ENCODE measurements at places on chromosomes 1 and 21. TPM values are rescaled to one million over a fixed set of nuclear protein-coding genes. Genes with fewer than 3 reads are reported as not detected.
A peak's percentile ranks its signal among the peaks of the same experiment; 100 is the strongest.

The CYYR1 gene
- total RNA-seq: not detected

DNA sequence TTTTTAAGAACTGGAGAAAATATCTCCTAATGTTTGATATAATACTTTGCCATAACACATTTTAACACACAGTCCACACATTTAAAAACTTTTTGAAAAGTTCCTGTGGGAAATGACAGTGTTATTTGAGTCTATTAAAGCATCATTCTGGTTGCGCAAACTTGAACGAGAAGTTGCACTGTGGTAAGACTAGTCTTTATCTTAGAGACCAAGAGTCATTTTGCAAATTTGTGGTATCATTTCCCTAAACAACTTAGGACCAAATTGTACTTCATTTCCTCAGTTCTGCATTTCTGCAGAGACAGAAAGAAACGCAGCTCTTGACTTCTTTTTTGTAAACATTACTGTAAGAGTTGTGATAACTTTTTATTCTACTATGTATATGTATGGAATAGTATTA lies at the start of gene RGS18:
Gene RGS18, plus strand, starts transcription at position 282 of the 400 bp plus-strand sequence. CDS start 176 bp downstream, outside the sequence.
- H3K4me1 ChIP-seq: no peaks in the 10 kb centered on the region
- H3K36me3 ChIP-seq: no peaks in the 10 kb centered on the region
- H3K27ac ChIP-seq: no peak within 1 kb of the TSS

DNA sequence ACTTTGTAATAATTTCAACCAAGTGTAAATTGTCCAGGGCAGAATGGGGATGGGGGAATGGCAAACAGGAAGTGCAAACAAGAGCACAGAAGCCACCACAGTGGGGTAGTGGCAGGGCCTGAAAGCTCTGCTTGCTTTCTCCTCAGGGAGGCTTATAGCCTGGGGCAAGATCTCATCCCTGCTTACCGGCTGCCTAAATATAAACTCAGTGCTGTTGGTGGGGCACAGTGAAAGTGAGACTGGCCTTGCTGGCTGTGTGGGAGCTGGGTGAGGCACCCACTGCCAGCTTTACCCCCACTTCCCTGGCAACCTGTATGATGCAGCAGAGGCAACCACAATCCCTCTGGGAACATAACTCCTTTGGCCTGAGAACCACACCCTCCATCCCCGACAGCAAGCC lies 15.2 kb downstream of the STYXL2 start:
- H3K4me3 ChIP-seq: no peak overlapping the region
- peaks cover 52% of the 10 kb centered on the region for H3K4me1 ChIP-seq
- peaks cover 8% of the 10 kb centered on the region for H3K36me3 ChIP-seq
- DNase-seq: no peak
- no peaks in the 10 kb centered on the region for H3K27me3 ChIP-seq
- no peak overlapping the region for H3K27ac ChIP-seq

DNA sequence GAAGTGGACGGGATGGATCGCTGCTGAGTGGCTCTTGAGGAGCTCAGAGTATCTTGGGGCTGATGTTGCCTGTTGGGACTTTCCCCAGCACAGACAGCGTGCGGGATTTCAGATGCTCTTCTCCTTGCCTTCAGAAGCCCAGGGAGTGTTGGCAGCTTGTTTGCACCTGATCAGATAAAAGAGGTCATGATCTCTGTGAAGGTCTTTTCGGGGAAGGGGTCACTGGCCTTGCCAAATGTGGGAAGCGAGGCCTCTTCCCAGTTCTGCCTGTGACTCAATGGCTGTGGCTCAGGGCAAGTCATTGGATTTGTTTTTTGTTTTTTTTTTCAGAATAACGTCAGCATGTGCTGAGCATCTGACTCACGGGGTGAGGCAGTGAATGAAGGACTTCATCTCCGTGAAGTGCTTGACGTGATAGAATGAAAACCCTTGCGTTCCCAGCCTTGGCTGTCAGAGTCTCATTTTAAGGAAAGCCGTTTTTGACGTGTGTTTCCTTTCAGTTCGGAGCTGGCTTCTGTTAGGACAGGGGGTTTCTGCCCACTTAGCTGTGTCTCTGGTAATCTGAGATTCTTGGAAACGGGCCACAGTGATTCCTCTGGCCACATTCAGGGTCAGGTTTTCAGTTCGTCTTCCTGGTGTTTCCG lies 46.7 kb downstream of the GALNT2 start:
- peaks cover 21% of the 10 kb centered on the region for H3K36me3 ChIP-seq
- H3K27ac ChIP-seq: no peak overlapping the region
- H3K27me3 ChIP-seq: no peaks in the 10 kb centered on the region
- DNase-seq: no peak
- peak overlapping the region; percentile 37 for H3K4me3 ChIP-seq

DNA sequence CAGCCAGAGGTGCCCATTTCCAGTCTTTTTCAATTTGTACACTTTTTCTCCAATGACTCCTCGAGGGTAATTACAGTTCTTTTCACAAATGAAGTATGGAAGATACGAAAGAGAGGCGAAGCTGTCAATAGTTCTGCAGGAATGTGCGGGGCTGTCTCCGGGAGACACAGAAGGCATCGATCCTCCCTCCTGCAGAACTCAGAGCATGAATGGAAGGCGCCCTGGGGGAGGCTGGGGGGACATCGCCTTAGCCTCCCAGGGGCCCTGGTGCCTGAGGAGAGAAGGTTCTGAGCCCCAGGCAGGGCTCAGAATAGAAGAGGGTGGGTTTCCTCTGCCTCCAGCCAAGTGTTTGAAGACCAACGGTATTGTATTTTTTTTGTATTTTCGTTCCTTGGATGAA lies 49.7 kb upstream of the GRIK3 start:
- no peaks in the 10 kb centered on the region for H3K36me3 ChIP-seq
- H3K4me3 ChIP-seq: no peak overlapping the region
- H3K27ac ChIP-seq: no peak overlapping the region
- H3K27me3 ChIP-seq: peaks cover 6% of the 10 kb centered on the region
- no peaks in the 10 kb centered on the region for H3K4me1 ChIP-seq
- DNase-seq: no peak

The ETV3L gene
- total RNA-seq: not detected

DNA sequence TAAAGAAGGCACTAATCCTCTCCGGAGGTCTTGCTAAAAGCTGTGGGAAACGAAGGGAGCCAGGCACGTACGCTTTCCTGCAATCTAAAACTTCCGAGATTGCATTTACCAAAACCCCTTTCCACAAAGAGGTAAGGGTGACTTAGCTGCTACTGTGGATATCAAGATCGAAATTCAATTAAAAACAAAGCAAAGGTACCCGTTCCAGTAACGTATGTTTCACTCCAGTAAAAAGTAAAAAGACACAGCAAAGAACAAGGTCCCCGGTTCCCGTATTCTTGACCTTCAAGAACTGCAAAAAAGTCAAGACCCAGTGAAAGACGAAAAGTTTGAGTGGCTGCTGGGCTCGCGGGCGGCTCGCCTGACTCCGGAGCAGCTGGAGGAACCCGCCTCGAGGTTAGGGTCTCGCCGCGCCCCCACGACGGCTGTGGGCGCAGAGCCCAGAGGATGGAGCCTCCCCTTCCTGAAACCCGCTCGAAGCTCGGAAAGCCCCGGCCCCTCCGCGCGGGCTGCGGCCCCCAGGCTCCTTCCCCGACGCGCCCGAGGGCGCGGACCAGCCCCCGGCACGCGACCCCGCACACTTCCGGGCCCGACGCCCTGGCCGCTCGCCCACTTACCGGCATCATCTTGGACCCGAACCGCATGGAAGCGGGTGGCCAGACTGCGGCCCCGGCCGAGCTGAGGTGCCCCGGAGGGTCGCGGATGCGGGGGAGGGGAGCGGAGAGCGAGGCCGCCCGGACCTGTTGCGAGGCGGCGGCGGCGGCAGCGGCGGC lies 524 bp downstream of the TP53BP2 start:
- peak overlapping the region; percentile 98 for H3K4me3 ChIP-seq
- H3K27ac ChIP-seq: peak overlapping the region; percentile 99
- H3K36me3 ChIP-seq: peaks cover 12% of the 10 kb centered on the region
- peaks cover 7% of the 10 kb centered on the region for H3K27me3 ChIP-seq
- peaks cover 57% of the 10 kb centered on the region for H3K4me1 ChIP-seq
- peak; percentile 66 for DNase-seq

DNA sequence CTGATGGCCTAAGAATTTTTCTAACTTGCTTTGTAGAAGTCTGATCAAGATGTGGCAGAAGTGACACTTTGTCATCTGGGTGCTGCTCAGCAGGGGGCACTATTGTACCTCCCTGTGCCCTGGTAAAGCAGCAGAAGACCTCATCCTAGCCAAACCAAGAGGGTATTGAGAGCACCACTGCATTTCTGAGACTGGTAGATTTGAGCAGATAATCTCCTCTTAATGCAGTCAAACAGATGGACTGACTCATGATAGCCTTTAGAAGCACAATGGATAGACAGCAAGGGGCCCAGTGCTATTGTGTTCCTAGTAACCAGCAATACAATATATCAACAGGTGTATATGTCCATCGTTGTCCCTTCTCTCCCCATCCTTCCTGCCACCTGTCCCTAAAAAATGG lies 5.7 kb downstream of the TPM3 start:
- H3K4me1 ChIP-seq: peaks cover 24% of the 10 kb centered on the region
- no peak overlapping the region for H3K27ac ChIP-seq
- H3K36me3 ChIP-seq: peaks cover 6% of the 10 kb centered on the region
- no peak overlapping the region for H3K4me3 ChIP-seq
- peaks cover 3% of the 10 kb centered on the region for H3K27me3 ChIP-seq

GRCh38 chr1:237041461-237041794 lies 556 bp upstream of the RYR2 start:
- DNase-seq: no peak
- peaks cover 10% of the 10 kb centered on the region for H3K4me1 ChIP-seq
- peaks cover 30% of the 10 kb centered on the region for H3K27me3 ChIP-seq
- no peaks in the 10 kb centered on the region for H3K36me3 ChIP-seq
- peak overlapping the region; percentile 73 for H3K4me3 ChIP-seq
- H3K27ac ChIP-seq: peak overlapping the region; percentile 35

DNA sequence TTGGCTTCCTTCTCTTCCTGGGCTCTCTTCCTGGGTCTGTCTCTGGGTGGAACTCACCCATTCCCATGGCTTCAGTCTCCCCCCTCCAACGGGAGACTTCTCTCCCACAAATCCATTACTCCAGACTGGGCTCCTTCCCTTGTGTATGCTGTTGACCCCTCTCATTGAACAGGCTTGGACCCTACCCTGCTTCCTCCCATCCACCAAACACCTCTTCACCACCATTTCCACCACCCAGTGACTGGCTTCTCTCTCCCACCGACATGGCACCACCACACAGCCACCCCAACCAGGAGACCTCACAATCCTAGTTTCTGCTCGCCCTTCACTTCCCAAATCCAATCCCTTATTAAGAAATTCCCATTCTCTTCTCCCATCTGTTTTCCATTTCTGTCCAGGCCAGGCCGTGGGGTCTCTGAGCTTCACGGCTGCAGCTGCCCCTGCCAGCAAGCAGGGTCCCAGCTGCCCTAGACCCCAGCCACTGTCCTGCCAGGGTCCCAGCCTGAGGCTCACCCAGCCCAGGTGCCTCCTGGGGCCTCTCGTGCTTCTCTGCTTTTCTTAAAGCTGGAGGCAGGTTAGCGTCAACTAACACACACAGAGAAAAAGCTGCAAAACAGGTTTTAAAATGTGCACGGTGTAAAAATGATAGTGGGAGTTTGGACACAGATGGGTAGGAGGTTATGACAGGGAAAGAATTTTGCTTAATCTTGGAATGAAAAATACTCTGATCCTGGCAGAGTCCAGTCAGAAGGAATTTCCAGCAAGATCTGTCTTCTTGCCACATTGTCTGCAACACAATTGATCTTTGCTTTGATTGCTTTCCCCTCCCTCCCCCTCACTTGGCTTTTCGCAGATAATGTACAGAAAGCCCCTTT lies 383.8 kb upstream of the VAMP3 start:
- H3K36me3 ChIP-seq: no peaks in the 10 kb centered on the region
- H3K27me3 ChIP-seq: no peaks in the 10 kb centered on the region
- H3K27ac ChIP-seq: no peak overlapping the region
- H3K4me3 ChIP-seq: no peak overlapping the region
- H3K4me1 ChIP-seq: no peaks in the 10 kb centered on the region

DNA sequence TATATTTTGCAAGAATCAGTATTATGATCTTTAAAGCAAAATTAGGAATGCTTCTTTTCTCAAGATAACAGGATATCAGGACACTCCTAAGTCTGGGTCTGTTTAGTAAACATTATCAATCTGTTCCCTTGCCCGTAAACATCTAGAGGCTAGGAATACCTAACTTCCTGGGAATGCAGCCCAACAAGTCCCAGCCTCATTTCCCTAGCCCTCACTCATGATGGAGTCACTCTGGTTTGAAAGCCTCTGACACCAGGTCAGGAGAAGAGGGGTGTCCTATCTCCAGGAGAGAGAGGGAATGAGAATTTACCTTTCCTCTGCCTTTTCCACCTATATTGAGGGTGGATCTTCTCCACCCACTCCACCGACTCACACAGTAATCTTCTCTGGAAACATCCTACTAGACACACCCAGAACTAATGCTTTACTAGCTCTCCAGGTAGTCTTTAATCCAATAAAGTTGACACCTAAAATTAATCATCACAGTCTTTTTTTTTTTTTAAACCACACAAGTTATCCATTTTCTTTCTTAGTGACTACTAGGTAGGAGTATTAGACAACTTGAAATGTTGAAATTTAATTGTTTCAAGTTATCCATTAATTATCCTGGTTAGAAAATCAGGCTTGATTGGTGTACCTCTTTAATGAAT lies 659.3 kb downstream of the USP25 start:
- no peak overlapping the region for H3K4me3 ChIP-seq
- no peaks in the 10 kb centered on the region for H3K27me3 ChIP-seq
- no peaks in the 10 kb centered on the region for H3K4me1 ChIP-seq
- H3K36me3 ChIP-seq: no peaks in the 10 kb centered on the region
- no peak overlapping the region for H3K27ac ChIP-seq
- DNase-seq: no peak

GRCh38 chr21:41858466-41859296 lies 20.5 kb downstream of the PRDM15 start:
- no peaks in the 10 kb centered on the region for H3K27me3 ChIP-seq
- peaks cover 6% of the 10 kb centered on the region for H3K4me1 ChIP-seq
- DNase-seq: no peak
- H3K27ac ChIP-seq: no peak overlapping the region
- H3K4me3 ChIP-seq: no peak overlapping the region

The CRYAA gene
- total RNA-seq: not detected

DNA sequence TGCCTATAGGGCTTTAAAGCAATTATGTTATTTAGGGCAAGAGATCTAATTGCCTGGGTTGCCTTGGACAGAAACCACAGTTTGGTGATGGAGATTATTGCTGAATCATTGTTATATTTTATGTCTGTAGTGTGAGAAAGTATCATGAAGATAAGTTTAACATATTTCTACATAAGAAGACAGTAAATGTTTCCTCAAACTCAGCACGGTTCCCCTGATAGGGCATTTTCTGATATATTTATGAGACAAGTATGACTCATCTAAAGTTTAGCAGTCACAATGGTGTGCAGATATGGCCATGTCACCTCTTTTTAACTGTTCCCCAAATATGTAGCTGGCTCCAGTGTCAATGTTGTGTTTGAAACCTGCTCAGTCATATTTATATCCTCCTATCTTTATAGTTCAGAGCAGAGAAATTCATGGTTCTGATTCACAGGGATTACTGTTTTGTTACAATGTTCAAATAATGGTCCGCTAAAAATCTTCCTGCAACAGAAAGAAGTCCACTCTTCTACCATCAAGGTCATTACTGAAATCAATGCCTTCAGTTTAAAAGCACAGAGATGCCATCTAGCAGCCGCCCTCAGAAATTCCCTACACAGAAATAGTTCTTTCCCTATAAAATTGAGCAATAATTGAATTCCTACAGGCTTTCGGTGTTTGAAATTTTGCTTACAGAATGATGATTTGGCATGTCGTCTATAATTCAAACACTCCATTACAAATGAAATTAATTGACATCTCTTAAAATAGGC lies 3.7 kb downstream of the OLFM3 start:
- H3K27ac ChIP-seq: no peak overlapping the region
- no peaks in the 10 kb centered on the region for H3K36me3 ChIP-seq
- DNase-seq: no peak
- H3K4me3 ChIP-seq: no peak overlapping the region
- peaks cover 13% of the 10 kb centered on the region for H3K27me3 ChIP-seq
- H3K4me1 ChIP-seq: no peaks in the 10 kb centered on the region

- DNase-seq: no peak
- peak overlapping the region; percentile 55 for H3K27ac ChIP-seq
- H3K36me3 ChIP-seq: peaks cover 4% of the 10 kb centered on the region
- H3K4me1 ChIP-seq: peaks cover 31% of the 10 kb centered on the region
- no peaks in the 10 kb centered on the region for H3K27me3 ChIP-seq
Observed at GRCh38 chr1:169309178-169310166, 58.1 kb downstream of the NME7 start.

Data from activated T-cell treated with anti-CD3 and anti-CD28 coated beads, Interleukin-2, amount 50 U/mL, for 72 hours (primary cell).